ENCODE measurements at places on chromosomes 12 and 14. TPM values are rescaled to one million over a fixed set of nuclear protein-coding genes. Genes with fewer than 3 reads are reported as not detected.

- no peak for DNase-seq
These were observed 550.9 kb downstream of the BCL11B start for GRCh38 chr14:98721061-98721460.

DNA sequence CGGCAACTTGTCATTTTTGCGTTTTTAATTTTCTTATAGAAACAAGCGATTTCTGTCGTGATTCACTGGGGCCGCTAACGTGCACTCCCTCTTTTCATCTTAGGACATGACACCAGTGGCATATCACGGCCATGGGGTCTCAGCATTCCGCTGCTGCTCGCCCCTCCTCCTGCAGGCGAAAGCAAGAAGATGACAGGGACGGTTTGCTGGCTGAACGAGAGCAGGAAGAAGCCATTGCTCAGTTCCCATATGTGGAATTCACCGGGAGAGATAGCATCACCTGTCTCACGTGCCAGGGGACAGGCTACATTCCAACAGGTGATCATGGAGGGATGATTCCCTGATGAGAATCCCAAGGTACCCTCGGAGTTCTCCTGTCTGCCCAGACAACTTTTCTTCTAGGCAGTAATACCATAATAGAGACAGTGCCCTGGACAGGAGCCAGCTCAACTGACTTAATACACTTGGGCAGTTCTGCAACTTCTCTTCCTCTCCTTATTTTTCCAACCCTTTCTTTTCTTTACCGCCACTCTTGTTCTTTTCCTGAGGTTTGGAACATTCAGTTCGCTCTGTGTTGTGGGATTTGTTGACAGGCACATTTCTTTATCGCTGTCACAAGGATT lies 821 bp downstream of the TMEM106C start:
- no peak for DNase-seq

GRCh38 chr12:45973526-45973925 lies 16.8 kb downstream of the SCAF11 start:
- no peak for DNase-seq

GRCh38 chr12:62684570-62685295 lies 218.1 kb downstream of the MON2 start:
- no peak for DNase-seq

SLC39A2 gene
- polyA plus RNA-seq = 0.11 TPM

- no peak for DNase-seq
These were observed 77.5 kb upstream of the CISTR start for GRCh38 chr12:53829130-53829819.

DNA sequence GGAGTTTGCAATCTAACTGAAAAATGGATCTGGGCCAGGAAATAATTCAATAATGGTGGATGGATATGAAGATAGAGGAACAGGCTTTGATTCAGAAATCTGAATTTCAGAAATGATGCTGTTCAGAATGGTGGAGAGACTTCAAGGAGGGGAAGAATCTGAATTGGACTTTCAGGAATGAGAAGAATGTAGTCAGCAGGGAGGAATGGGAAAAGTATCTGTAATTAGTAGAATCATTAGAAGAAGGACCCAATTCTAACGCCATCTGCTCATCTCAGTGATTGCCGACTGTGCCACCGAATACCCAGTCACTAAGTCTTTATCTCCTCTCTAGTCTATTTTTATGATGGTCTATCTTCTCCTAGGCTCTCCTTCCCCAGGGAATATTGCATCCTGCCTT lies 363.2 kb downstream of the GALC start:
- no peak for DNase-seq

Measured in GM12878 (cell line).